Right kidney (tissue), 9 donors: ENCODE measurements at places on chromosomes 11 and 22.

GRCh38 chr11:116702772-116703385 lies 69.9 kb downstream of the BUD13 start:
- DNase-seq: no peak

GRCh38 chr11:60592601-60593000 lies 77.4 kb downstream of the MS4A13 start:
- no peak for DNase-seq

- DNase-seq: no peak
Measured at GRCh38 chr11:61034704-61035525, 63.4 kb downstream of the CD6 start.

GRCh38 chr11:69744435-69744834 lies 30.7 kb downstream of the FGF4 start:
- no peak for DNase-seq

- DNase-seq: no peak
Measured at GRCh38 chr11:115612046-115612730, 108.0 kb upstream of the CADM1 start.

- no peak for DNase-seq
Measured at GRCh38 chr22:30301995-30302809, 12.9 kb upstream of the CASTOR1 start.

GRCh38 chr11:42620796-42621195 lies 691.0 kb upstream of the API5 start:
- DNase-seq: no peak

GRCh38 chr11:83168756-83169155 lies 11.8 kb downstream of the PCF11 start:
- DNase-seq: no peak

- DNase-seq: no peak
Measured at GRCh38 chr22:27747396-27748221, 53.9 kb downstream of the MN1 start.

DNA sequence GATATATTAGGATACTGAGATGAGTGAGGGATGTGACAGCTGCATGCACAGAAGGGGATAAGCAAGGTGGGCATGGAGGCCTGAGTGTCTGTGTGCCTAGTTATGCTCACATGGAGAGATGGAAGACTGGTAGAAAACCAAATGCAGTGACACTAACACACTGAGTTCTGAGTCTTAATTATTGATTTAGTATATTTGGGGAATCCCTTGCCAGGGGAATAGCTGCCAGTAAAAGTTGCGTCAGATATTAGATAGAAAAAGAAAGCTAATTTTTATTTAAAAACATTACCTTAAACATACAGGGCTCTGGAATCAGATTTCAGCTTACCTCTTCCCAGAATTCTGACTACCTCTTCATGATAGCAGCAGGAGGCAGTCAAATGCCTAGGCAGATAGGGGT lies 620.5 kb downstream of the METTL15 start:
- no peak for DNase-seq

DNA sequence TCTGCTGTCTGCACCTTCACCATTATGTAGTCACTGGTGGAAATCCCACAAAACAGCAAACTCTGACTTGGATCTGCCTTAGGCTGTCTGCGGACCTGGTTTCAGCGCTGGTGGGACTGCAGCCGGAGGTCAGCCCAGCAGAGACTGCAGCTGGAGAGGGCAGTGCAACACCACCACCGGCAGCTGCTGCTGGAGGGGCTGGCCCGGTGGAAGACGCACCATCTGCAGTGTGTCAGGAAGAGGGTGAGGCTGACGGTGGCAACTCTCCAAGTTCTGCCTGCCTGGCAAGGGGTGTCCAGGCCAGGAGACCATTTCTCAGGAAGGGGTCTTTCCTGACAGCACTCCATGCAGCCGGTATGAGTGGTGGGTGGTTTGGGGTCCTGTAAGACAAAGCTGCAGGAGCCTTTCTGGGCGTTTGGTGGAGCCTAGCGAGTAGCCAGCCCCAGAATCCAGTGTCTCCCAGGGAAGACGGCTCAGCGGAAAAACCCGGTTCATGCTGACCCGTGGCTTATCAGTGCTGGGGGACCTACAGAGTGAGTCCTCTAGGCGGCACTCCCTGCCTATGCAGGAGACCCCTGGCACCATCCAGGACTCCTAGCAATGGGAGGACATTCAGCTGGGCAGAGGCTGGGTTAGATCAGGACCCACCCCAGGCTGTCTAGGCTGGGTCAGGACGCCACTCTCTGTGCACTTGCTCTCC lies 50.8 kb downstream of the PISD start:
- DNase-seq: no peak

DNA sequence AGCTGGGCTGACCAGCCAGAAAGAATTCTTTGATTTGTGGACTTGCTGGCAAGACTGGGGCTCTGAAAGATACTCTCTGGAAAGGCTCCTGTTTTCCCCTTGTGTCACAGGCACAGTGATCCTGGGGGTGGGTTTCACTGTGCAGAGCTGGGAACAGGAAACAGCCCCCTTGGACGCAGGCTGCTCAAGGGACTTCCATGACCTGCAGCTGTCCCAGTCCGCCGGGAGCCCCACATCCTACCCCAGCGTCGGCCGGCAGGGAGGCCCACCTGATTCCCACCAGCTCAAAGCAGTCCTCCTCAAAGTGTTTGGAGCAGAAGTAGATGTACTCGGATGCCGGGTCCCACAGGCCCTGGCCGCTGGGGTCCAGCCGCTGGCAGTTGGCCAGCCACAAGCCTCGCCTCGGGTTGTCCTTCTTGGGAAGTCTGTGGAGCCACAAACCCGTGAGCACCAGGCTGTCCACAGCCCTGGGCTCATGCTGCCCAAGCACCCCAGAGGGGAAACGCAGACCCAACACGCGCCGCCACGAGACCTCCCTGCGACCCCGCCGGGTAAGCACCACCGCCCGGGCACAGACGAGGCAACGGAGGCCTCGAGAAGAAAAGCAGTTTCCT lies 824 bp downstream of the THAP7 start:
- DNase-seq: no peak

DNA sequence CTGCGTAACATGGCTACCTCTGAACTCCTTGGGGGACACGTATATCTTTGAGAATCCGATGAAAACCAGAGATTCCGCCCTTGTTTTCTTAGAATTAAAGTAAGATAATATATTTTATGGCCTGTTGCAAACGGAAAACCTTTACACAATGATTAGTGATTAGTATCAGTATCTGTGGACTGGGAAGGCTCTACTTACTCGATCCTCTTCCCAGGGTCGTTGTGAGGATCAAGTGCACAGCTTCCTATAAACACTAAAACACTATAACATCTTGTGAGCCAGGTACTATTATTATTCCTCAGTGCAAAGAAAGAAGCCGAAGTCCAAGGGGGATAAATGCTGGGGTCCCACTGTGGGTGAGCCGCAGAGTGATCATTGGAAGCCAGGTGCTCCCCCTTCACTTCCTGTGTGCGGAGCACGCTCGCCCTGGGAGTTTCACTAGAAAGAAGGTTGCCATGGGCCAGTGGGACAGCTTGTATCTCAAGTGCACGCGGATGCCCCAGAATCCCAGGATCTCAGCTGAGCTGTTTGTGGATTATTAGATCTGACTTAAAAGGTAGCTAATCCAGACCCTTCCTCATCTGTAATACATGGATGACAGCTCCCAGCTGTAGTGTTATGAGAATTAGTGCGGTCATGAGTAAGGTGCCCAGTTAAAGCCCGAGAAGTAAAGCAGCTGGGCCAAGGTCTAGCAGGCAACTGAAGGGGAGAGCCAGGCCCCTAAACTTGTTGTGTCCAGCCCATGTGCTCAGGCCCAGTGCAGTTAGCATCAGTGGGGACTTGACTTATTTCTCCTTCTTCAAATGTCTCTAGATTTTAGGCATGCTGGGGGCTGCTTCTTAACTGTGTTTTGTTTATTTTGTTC lies 839 bp downstream of the CBY1 start:
- no peak for DNase-seq

DNA sequence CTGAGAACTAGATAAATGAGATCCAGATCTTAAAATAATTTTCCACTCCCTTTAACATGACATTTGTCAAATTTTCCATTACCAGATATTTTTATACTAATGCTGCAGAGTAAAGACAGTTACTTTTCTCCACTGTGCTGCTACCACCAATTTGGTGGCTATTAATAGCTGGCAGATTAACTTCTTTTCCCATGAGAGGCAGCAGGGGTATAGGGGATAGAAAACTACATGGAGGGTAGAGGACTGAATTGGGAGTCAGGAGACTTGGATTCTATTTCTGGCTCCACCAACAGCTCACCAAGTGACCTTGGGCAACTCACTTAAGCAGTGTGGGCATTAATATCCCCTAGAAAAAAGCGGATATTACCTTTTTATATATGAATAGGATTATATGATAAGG lies 69.2 kb downstream of the KIF18A start:
- DNase-seq: no peak

GRCh38 chr11:115164774-115165173 lies 339.4 kb downstream of the CADM1 start:
- no peak for DNase-seq

DNA sequence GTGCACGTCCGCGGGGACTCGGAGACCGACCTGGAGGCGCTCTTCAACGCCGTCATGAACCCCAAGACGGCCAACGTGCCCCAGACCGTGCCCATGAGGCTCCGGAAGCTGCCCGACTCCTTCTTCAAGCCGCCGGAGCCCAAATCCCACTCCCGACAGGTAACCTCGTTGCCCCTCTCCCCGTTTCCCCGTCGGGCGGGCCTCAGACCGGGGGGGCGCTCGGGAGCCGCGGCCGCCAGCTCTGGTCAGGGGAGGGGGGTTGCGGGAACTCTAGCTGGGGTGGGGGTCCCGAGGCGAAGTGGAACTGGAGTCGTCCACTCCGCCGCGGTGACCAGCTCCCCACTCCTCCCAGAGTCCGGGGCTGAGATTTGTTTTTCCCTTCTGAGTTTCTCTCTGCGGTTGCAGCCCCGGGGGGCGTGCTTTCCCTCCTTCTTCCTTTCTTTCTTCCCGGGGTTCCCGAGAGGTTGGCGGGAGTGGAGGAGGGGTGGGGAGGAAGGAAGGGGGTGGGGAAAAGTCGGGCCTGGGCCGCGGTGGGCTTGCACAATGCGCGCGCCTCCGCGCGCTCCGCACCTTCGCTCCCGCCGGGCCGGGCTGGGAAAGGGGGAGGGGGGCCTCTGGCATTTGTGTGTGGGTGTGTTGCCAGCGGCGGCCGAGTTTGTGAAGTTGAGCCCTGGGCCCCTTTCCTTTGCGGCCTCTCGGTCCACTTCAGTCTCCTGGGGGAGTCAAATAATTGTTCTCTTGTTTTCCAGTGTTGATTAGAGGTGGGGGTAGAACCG lies 952 bp downstream of the YAP1 start:
- peak; percentile 89 for DNase-seq

DNA sequence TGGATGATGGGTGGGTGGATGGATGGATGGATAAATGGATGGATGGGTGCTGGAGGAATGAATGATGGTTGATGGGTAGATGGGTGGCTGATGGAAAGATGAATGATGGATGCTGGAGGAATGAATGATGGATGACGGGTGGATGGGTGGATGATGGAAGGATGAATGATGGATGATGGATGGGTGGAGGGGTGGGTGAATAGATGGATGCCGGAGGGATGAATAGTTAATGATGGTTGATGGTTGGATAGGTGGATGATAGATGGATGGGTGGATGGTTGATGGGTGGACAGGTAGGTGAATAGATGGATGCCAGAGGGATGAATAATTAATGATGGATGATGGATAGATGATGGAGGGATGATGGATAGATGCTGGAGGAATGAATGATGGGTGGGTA lies 41.4 kb downstream of the ANO1 start:
- no peak for DNase-seq

DNA sequence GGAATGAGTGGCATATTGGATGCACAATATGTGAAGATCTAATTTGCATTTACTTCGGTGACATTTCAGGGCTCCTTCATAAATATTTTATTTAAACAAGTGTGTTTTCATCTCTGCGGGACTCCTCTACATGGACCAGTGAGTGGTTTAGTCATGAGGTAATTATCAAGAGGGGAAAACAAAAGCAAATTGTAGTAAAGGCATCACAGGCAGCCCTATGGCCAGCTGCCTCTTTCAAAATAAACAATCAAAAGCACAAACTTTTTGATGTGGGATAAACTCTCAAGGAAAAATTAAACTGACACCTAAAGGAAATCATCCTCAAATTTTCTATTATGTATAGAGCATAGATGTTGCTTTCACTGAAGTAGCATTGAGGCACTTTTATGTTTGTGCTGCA lies 6.0 kb downstream of the SYT9 start:
- no peak for DNase-seq
